Aorta (tissue), 5 donors: ENCODE measurements at places on chromosomes 12 and 14. TPM values are rescaled to one million over a fixed set of nuclear protein-coding genes. Genes with fewer than 3 reads are reported as not detected.

GRCh38 chr14:39875028-39875427 lies 442.8 kb upstream of the FBXO33 start:
- no peak for DNase-seq
- H3K27ac ChIP-seq, result no peak overlapping the region
- no peaks in the 10 kb centered on the region for H3K27me3 ChIP-seq
- H3K4me3 ChIP-seq, result no peak overlapping the region
- H3K4me1 ChIP-seq, result no peaks in the 10 kb centered on the region

- H3K27ac ChIP-seq, result no peak overlapping the region
- H3K4me3 ChIP-seq, result no peak overlapping the region
- DNase-seq, result peak; percentile 77
- H3K27me3 ChIP-seq, result peaks cover 2% of the 10 kb centered on the region
- no peaks in the 10 kb centered on the region for H3K36me3 ChIP-seq
- no peaks in the 10 kb centered on the region for H3K4me1 ChIP-seq
Measured at GRCh38 chr14:70254476-70254961, 65.8 kb upstream of the SLC8A3 start.

GRCh38 chr12:7093486-7093885 lies 1.2 kb upstream of the C1R start:
- no peak overlapping the region for H3K27ac ChIP-seq
- no peak overlapping the region for H3K4me3 ChIP-seq
- H3K27me3 ChIP-seq, result no peaks in the 10 kb centered on the region
- H3K36me3 ChIP-seq, result peaks cover 2% of the 10 kb centered on the region
- DNase-seq, result no peak

ADAMTS20 gene
- total RNA-seq, result not detected

GRCh38 chr12:105852496-105852895 lies 286.3 kb downstream of the NUAK1 start:
- H3K4me3 ChIP-seq, result no peak overlapping the region
- H3K27me3 ChIP-seq, result no peaks in the 10 kb centered on the region
- H3K27ac ChIP-seq, result peak overlapping the region; percentile 13
- DNase-seq, result no peak

DNA sequence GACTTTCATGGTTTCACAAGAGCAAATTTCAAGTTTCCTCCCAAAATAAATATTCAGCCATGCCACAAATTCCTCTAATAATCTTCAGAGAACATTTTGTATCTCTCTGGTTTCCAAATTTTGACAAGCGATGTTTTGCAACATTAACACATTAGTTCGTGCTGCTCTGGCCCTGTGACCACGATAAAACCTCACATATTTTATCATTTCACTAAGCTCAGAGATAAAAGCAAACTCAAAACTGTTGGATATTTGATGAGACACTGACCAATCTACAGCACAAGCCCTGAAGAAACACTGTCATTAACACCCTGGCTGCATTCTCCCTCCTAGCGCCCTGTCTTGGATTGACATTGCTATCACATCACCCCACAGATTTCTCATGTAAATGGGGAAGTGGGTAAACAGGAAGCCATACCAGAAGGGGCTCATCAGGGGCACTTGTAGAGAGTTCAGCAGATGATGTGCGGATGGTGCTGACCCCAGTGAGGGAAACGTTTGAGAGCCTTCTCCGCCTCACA lies 264.3 kb downstream of the PRKD1 start:
- no peak overlapping the region for H3K27ac ChIP-seq
- DNase-seq, result no peak
- H3K36me3 ChIP-seq, result no peaks in the 10 kb centered on the region
- no peaks in the 10 kb centered on the region for H3K27me3 ChIP-seq

DNA sequence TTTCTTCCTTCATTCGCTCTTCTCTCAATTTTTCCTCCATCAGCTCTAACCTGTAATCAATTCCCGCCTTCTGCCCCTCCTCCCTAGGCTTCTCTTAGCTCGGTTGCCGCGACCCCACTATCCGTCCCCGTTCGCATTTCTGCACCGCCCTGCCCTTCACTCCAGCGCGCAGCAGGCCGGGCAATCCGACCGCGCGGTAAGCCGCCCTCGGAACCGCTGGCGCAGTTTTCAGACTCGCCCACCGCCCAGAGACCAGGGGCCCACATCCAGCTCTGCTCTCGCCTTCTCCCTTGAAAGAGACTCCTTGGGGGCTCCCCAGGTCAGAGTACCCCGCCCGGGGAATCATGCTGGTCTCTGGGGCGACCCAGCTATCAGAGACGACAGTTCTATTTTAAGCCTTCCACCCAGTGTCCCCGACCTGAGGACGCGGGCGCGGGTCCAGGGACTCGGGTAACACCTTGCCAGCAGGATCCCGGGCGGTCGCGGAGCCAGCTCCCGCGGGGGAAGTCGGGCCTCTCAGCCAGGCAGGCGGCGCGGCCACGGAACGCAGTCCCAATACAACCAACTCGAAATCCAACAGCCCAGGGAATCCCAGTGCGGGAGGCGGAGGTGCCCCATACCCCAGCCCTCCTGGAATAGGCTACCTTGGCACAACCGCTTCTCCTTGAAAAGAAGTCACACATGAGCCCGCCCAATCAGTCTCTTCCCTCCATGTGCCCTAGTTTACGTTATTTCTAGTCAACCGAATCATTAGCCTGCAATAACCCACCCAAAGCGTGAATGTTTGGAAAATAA lies 5.7 kb upstream of the SLC38A4 start:
- H3K4me1 ChIP-seq, result no peaks in the 10 kb centered on the region
- H3K4me3 ChIP-seq, result peak overlapping the region; percentile 32
- DNase-seq, result peak; percentile 84
- H3K36me3 ChIP-seq, result no peaks in the 10 kb centered on the region

MYL2 gene
- total RNA-seq, result 0.99 TPM

DNA sequence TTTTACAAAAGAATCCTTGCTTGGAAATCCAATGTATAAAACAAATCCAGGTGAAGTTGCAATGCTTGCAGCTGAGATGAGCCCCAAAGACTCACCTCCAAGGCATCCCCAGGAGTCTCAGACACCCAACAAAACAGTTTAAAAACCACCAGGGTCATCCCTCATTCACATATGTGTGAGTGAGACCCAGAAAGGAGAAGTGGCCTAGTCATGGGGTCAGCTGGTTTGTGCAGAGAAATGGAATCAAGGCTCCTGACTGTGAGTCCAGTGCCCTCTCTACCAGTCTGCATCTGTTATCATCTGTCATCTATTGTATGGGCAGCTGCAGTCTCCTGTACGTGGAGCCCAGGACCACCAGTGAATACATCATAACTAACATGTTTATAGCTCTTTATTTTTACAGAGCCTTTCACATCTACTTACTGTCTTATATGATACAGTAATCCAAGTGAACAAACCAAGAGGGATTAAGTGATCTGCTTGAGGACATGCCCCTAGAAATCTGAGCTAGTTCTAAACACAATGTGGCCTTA lies 27.1 kb downstream of the PLEKHG7 start:
- no peaks in the 10 kb centered on the region for H3K36me3 ChIP-seq
- H3K27me3 ChIP-seq, result no peaks in the 10 kb centered on the region
- no peaks in the 10 kb centered on the region for H3K4me1 ChIP-seq
- no peak overlapping the region for H3K27ac ChIP-seq

- H3K27ac ChIP-seq, result no peak overlapping the region
- no peaks in the 10 kb centered on the region for H3K27me3 ChIP-seq
- DNase-seq, result no peak
- H3K36me3 ChIP-seq, result no peaks in the 10 kb centered on the region
Measured at GRCh38 chr12:111066744-111067437, 146.5 kb upstream of the MYL2 start.

- DNase-seq, result no peak
- no peak overlapping the region for H3K27ac ChIP-seq
- H3K27me3 ChIP-seq, result no peaks in the 10 kb centered on the region
- no peak overlapping the region for H3K4me3 ChIP-seq
- no peaks in the 10 kb centered on the region for H3K36me3 ChIP-seq
Measured at GRCh38 chr12:15225136-15225862, 4.1 kb upstream of the RERG start.

GRCh38 chr12:25629341-25629740 lies 76.3 kb upstream of the LMNTD1 start:
- H3K4me3 ChIP-seq, result no peak overlapping the region
- H3K27ac ChIP-seq, result no peak overlapping the region
- no peak for DNase-seq
- no peaks in the 10 kb centered on the region for H3K27me3 ChIP-seq
- H3K4me1 ChIP-seq, result no peaks in the 10 kb centered on the region
- H3K36me3 ChIP-seq, result no peaks in the 10 kb centered on the region

DNA sequence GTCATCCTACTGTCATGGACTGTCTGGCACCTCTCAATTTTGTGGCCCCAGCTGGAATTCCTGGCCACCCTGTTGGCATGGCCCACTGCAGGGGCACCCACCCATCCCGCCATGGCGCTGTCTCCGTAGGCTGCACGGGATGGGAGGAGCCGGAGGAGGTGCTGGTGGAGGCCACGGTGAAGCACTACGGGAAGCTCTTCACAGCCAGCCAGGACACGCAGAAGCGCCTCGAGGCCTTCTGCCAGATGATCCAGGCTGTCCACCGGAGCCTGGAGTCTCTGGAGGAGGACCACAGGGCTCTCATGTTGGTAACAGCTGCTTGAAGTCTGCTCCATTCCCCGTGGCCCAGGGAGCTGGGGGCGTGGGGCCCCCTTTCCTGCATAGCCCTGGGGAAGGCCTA lies 3.9 kb downstream of the CCDC197 start:
- H3K27ac ChIP-seq, result no peak overlapping the region
- no peaks in the 10 kb centered on the region for H3K36me3 ChIP-seq
- H3K27me3 ChIP-seq, result no peaks in the 10 kb centered on the region
- H3K4me3 ChIP-seq, result no peak overlapping the region
- no peaks in the 10 kb centered on the region for H3K4me1 ChIP-seq

LMNTD1 gene
- not detected for total RNA-seq

KRT6C gene
- total RNA-seq, result not detected

NPC2 gene
- total RNA-seq, result 277 TPM

DNA sequence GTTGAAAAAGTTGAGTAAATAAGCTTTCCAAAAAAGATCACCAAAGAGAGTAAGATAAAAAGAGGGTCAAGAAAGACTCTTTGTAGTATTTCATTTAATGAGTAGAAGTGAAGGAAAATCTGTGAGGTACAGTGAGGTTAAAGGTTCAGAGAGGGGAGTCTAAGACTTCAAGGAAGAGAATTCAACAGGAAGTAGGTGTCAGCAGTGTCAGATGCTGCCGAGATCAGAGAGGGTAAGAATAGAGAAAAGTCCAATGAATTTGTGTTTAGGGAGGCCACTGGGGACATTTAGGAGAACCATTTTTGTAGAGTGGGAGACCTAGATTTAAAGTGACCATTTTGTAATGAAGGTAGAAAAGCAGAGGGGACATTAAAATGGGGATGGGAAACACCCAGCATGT lies 71.6 kb upstream of the KRAS start:
- H3K4me3 ChIP-seq, result no peak overlapping the region
- H3K27ac ChIP-seq, result no peak overlapping the region
- H3K4me1 ChIP-seq, result no peaks in the 10 kb centered on the region
- no peaks in the 10 kb centered on the region for H3K27me3 ChIP-seq

GRCh38 chr14:33026850-33027430 lies 88.3 kb downstream of the NPAS3 start:
- no peaks in the 10 kb centered on the region for H3K4me1 ChIP-seq
- peak overlapping the region; percentile 26 for H3K27ac ChIP-seq
- H3K4me3 ChIP-seq, result no peak overlapping the region

KITLG gene
- 6.5 TPM for total RNA-seq

DNA sequence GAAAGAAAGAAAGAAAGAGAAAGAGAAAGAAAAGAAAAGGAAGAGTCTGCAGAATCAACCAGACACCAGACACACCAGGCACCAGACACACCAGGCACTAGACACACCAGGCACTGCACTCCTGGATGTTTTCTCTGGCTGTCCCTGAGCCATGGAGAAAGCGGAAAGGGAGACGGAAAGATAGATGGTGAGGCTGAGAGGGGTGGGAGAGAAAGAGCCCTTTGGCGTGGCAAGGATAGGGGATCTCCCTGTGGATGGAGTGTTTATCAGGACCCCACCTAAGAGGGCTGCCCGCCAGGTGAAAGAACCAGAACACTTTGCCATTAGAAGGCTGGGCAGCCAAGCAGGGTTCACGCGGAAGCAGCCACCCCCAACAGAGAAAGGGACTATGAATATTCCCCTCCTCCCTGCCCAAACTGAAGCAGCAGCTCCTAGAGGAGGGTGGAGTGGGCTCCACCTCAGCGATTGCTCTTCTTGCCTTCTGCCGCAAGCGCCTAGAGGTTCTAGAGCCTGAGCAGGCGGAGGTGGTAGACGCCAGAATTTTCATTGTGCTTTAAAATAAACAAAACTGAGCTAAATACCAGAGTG lies 13.4 kb downstream of the ST8SIA1 start:
- H3K4me1 ChIP-seq, result no peaks in the 10 kb centered on the region
- no peak for DNase-seq
- H3K36me3 ChIP-seq, result no peaks in the 10 kb centered on the region
- no peak overlapping the region for H3K27ac ChIP-seq

GPX2 gene
- total RNA-seq, result not detected

DNA sequence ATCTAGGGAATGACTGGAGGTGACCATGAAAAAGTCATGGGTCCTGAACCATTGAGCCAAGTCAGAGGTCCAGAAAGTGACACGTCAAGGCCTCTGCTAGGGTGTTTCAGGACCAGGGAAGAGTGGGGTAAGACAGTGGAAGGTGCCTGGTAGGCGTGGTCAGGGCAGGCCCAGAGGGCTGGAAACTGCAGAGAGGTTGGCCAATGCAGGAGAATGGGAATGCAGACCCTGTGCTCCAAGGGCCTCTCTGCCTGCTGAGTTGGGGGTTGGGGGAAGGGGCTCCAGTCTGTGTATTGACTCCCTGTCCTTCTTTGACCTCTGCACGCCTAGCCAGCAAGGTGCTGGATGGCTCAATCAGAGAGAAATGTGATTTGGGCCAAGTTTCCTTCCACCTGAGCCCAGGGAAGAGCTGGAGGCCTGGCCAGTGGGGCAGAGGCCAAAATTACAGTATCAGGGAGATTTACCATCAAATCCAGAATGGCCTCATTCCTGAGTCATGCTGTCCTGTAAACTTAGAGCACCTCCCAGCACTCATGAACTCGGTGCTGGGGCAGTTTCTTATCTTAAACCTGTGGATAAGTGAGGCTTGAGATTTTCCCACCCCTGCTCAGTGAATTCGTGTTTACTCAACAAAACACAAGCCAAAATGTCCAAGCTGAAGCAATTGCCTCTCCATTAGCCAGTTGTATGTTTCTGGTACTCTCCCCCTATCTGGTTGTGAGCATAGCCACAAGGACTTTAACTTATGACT lies 24.4 kb downstream of the IRF2BPL start:
- no peaks in the 10 kb centered on the region for H3K4me1 ChIP-seq
- DNase-seq, result no peak
- H3K4me3 ChIP-seq, result no peak overlapping the region
- H3K36me3 ChIP-seq, result no peaks in the 10 kb centered on the region
- no peaks in the 10 kb centered on the region for H3K27me3 ChIP-seq
- H3K27ac ChIP-seq, result no peak overlapping the region

- no peak overlapping the region for H3K4me3 ChIP-seq
- H3K27ac ChIP-seq, result no peak overlapping the region
- no peaks in the 10 kb centered on the region for H3K4me1 ChIP-seq
- no peaks in the 10 kb centered on the region for H3K27me3 ChIP-seq
- H3K36me3 ChIP-seq, result no peaks in the 10 kb centered on the region
Measured at GRCh38 chr12:127310548-127310947, 956.4 kb upstream of the TMEM132C start.
